Daoy (cell line): ENCODE measurements at places on chromosomes 2 and 18.
A peak's percentile ranks its signal among the peaks of the same experiment; 100 is the strongest.

DNA sequence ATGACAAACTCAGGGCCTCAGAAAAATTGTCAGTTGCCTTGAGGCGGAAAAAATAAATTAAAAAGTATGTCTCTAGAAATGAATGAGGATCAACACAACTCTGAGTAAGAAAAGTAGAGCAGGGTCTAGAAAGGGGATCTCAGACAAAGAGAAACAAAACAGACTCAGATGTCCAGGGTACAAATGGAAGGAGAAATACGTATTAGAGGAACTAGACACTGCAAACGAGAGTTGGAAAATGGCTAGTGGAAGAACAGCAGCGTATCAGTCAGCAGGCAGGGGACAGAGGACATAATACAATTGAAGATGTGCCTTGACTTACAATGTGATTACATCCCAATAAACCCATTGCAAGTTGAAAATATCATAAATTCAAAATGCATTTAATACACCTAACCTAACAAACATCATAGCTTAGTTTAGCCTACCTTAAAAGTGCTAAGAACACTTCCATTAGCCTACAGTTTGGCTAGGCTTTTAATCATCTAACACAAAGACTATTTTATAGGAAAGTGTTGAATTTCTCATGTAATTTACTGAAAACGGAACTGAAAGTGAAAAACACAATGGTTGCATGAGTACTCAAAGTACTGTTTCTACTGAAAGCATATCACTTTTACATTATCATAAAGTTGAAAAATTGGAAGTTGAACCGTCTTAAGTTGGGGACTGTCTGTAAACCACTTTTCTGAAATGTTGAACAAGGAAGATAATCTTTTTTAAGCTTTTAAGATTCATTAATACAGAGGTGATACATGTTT lies 182.8 kb downstream of the NBAS start:
- DNase-seq = no peak

DNA sequence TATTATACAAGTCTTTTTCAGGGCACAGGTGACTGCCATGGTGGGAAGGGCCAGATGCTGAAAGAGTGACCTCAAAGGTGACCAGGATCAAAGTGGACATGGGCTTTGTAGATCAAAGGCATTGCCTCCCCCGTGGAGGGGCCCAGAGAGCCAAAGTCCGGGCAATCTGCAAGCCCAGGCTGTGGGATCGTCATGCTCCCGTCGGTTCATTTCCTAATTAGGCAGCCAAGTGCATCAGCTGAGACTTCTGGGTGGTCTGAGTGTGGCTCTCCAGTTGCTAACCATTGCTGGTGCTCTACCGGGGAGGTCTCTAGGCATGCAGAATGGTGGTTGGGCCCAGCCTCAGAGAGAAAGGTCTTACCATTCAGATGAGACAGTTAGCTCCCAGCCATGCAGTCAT lies 61.6 kb downstream of the TRIB2 start:
- no peak for DNase-seq

DNA sequence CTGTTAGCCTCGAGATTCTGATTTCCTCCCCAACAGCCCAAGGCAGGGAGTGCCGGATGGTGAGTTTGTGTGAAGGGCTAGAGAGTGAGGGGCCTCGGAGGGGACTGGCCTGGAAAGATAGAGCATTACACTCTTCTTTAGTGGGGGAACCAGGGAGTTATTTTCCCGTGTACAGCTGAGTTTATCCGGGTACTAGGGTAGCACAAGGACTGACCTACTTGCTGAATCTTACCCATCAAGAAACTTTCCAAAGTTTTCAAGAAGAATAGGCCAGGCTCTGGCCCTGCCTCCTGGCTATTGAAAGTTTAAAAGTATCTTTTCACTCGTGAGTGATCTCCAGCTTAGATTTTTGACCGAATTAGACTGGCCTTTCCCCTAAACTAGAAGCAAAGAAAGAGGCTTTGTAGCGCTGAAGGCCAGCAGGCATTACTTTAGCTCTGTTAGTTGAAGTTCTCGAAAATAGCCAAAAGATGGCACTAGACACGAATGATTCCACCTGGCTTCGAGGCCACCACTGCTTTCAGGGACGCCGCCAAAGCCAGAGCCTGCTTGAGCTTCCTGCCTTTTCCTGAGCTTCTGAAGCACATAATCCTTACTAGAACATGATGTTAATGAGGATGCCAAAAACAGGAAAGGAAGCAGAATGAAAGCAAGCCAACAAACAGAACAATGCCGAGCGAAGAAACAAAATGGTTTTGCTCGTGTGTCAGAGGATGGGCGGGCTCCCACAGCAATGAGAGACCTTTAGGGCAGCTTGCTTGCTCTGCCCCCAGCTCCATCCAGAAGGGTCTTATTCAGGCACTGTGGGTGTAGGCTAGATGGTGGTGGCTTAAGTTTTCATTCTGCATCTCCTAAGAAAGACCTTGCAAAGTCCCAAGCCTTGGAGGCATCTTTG lies 55.8 kb downstream of the TSN start:
- DNase-seq = peak; percentile 66

- no peak for DNase-seq
Measured at GRCh38 chr2:37769551-37769950, 98.1 kb upstream of the CDC42EP3 start.

- DNase-seq = peak; percentile 14
Measured at GRCh38 chr2:150387586-150388288, 99.7 kb downstream of the RND3 start.

GRCh38 chr2:9291866-9292265 lies 85.3 kb downstream of the ASAP2 start:
- no peak for DNase-seq

DNA sequence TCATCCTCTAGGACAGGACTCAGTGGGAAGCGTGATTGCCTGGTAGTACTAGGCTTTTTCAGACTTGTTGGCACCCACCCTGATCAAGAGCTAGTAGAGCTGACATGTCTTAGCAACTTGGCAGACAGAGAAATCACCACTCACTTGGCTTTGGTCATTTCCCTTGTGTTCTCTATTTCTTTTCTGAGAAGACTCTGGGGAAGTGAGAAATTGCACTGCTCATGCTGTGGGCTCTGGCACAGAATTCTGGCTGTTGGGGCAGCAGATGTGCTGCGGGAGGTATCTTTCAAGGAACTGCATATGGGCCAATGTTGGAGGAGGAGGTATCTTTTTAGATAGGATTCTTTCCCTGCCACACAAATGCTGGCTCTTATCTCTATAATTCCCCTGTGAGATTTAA lies 529.1 kb upstream of the MEX3C start:
- no peak for DNase-seq

DNA sequence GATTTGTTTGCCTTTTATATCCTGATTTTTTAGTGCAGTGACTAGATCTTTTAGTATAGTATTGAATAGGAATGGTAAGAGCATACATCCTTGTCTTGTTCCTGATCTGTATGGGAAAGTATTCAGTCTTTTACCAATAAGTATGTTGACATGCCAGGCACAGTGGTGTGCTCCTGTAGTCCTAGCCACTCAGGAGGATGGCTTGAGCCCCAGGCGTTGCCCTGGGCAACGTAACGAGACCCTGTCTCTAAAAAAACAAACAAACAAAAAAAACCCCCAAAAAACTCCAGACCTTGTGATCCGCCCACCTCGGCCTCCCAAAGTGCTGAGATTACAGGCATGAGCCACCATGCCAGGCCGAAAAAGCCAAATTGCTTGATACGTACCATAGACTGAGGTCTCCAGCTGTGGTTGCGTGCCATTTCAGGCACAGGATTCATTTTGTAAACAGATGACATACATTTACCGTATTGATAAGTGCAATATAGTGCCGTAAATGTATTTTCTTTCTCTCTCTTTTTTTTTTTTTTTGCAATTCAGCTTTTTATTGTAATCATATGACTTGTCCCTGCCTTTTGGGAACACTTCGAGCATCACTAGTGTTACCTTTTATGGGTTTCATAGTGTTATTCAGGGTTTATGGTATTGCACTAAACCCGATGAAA lies 18.5 kb downstream of the BIRC6 start:
- DNase-seq = no peak

GRCh38 chr2:11342551-11343367 lies 1.7 kb downstream of the ROCK2 start:
- peak; percentile 84 for DNase-seq

DNA sequence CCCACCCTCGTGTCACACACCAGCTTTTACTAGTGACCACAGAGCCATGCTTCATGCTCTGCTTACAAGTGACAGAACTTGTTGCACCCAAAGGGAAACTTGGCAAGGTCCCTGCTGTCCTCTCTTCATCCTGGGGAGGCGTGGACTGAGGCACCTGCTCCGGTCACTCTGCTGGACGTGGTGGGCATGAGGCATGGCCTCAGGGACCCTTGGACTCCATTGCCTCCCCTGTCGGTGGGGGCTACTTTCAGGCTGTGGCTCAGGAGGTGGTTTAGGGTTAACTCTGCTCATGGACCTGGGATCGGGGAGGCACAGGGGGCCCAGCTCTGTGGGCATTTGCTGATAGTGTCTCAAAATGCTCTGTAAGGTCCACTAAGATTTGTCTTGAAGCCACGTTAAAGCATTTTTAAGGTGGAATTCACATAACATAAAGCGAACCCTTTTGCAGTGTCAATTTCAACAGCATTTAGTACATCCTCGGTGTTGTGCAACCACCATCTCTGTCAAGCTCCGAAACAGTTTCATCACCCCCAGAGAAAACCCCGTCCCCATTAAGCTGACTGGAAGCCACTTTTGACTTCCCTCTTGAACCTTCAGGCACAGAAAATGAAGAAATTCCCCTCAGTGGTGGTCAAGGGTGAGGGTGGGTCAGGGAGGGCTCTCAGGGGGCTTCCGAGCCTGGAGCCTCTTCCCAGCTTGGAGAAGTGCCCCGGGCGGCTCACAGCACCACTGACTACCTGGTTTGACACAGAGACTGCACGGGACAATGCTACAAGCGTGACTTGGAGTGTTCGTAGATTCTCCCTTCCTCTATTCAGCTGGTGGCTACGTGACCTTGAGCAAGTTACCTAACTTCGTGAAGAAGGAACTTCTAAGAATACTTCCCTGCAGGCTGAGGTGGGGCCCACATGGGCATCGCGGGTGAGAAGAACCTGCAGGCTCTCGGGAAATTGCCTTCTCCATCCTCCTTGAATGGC lies 100.0 kb upstream of the HDAC4 start:
- DNase-seq = no peak

DNA sequence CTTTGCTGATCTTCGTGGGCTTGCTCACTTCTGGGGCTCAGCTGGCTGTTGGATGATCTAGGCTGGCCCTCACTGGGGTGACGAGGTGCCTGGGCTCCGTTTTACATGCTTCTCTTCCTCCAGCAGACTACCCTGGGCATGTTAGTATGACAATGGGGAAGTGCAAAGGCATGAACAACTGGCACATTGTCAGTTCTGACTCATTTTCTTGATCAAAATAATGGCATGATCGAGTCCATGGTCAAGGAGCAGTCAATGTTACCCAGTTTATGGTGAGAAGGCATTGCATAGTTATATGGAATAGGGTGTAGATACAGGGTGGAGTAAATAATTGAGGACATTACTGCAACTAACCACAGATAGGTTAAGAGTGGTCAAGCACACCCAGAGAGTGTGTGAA lies 10.0 kb upstream of the UPP2 start:
- DNase-seq = no peak

DNA sequence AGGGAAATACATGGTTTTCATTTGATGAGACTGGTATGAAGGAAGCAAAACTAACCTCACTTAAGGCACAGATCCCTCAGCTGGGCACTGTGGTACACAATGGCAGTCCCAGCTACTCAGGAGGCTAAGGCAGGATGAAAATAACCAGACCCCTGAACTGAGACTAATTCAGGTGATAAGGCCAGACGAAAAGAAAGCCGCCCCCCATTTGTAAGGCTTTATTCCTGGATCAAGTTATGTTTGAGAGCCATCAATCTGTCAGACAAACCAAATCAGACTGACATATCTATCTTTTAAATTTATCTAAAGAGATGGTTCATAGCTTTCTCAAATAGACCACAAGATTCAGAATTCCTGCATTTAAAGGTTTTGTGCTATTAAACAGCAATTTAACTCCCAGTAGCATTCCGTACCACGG lies 4.1 kb downstream of the SRSF7 start:
- DNase-seq = no peak

GRCh38 chr2:223947711-223948205 lies 2.6 kb upstream of the WDFY1 start:
- no peak for DNase-seq
